Esophagus squamous epithelium (tissue), 5 donors: ENCODE measurements at places on chromosomes 6 and 20. TPM values are rescaled to one million over a fixed set of nuclear protein-coding genes. Genes with fewer than 3 reads are reported as not detected.

The TGM6 gene
- total RNA-seq: not detected

The VGLL2 gene
- total RNA-seq: not detected

The MTFR2 gene
- total RNA-seq: 4.7 TPM

The SAMD10 gene
- total RNA-seq: 5.1 TPM

The LST1 gene
- total RNA-seq: 50.4 TPM

The ADISSP gene
- total RNA-seq: 24.0 TPM

The WASF1 gene
- 20.4 TPM for total RNA-seq

DNA sequence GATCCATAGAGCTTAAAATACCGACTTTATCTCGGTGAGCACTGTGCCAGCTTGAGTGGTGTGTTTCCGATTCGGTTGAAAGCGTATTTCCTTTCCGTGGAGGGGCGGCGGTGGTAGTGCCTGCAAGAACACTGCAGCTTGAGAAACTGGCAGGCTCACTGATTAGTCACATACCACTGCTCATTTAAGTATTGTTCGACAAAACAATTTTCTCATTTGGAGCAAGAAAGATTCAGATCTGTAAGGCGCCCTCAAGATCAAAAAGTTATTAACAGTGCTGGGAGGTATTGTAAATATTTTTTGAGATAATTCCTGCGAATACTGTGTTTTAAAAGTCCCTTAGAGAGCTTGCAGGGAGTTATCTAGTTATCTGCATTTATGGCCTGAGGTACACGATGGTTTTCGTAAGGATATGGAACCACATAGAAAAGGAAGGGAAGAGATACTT is 1.3 kb downstream of the MAPK14 start:
- H3K27ac ChIP-seq: peak overlapping the region; percentile 94
- peak overlapping the region; percentile 92 for H3K4me3 ChIP-seq
- DNase-seq: peak; percentile 20

- DNase-seq: no peak
- peak overlapping the region; percentile 86 for H3K27ac ChIP-seq
- no peaks in the 10 kb centered on the region for H3K27me3 ChIP-seq
Measured at GRCh38 chr6:128491100-128491581, 29.3 kb downstream of the PTPRK start.

- no peak overlapping the region for H3K27ac ChIP-seq
- H3K27me3 ChIP-seq: no peaks in the 10 kb centered on the region
- no peak for DNase-seq
- H3K36me3 ChIP-seq: no peaks in the 10 kb centered on the region
- H3K4me1 ChIP-seq: no peaks in the 10 kb centered on the region
Measured at GRCh38 chr6:18693881-18694280, 306.7 kb downstream of the RNF144B start.

DNA sequence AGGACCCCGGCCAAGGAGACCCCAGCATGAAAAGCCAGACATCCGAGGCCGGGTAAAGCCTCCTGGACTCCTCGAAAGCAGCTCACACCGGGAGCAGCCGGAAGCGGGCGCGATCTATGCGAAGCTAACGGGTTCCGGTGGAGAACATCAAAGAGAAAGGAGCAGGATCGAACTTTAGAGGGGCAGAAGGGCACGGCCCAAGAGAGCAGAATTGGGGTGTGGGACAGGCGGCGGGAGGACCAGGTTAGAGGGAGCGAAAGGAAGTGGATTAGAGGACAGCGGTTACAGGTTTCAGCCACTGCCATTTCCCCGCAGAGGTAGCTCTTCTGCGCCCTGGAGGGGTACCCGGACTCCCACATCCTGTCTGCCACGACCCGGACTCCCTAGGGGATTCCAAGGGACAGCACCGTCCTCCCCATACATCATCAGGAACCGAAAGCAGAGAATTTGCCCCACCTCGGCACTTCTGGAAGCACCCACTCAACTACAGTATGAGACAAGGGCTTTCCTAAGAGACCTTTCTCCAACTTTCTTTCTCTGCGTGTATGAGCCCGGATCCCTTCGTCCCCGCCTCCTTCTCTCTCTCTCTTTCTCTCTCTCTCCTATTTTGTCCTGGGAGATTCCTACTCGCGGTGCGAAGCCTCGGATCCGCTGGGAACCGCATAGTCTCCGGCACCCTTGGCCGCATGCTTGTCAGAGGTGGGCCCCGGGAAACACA is 507 bp upstream of the VGLL2 start:
- H3K36me3 ChIP-seq: no peaks in the 10 kb centered on the region
- peak overlapping the region; percentile 22 for H3K4me3 ChIP-seq
- DNase-seq: no peak
- H3K27me3 ChIP-seq: peaks cover 100% of the 10 kb centered on the region
- peaks cover 22% of the 10 kb centered on the region for H3K4me1 ChIP-seq

GRCh38 chr6:13846841-13847240 is 32.5 kb upstream of the MCUR1 start:
- no peaks in the 10 kb centered on the region for H3K36me3 ChIP-seq
- H3K27me3 ChIP-seq: peaks cover 17% of the 10 kb centered on the region
- no peak for DNase-seq
- H3K4me1 ChIP-seq: no peaks in the 10 kb centered on the region
- H3K27ac ChIP-seq: no peak overlapping the region

GRCh38 chr6:56335726-56336125 is 88.3 kb upstream of the COL21A1 start:
- no peaks in the 10 kb centered on the region for H3K27me3 ChIP-seq
- H3K4me1 ChIP-seq: no peaks in the 10 kb centered on the region
- no peaks in the 10 kb centered on the region for H3K36me3 ChIP-seq
- no peak overlapping the region for H3K27ac ChIP-seq
- H3K4me3 ChIP-seq: no peak overlapping the region

DNA sequence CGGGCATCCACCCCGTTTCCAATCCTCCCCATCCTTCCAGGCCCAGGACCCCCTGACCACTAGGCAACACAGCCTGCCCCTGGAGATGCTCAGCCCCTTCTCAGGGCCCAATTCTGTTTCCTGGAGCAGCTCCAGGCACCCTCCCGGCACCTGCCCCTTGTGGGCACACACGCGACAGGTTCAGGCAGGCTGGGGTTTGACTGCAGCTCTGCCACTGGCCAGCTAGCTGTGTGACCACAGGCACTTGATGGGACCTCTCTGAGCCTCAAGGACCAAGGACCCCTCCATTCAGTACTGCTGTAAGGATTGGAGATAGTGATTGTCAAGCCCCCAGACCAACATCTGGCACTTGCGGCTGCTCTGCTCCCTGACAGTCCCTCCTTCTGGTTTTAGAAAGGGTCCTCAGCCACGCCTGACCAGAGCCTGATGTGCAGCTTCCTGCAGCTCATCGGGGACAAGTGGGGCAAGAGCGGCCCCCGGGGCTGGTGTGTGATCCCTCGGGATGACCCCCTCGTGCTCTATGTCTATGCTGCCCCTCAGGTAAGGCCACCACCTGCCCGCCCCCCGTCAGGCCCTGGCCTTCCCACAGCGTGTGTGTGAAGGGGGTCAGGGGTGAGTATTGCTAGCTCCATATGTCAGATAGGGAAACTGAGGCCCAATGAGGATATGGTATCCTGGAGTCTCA is 21.7 kb downstream of the FGD2 start:
- H3K4me3 ChIP-seq: no peak overlapping the region
- H3K27ac ChIP-seq: no peak overlapping the region
- no peaks in the 10 kb centered on the region for H3K36me3 ChIP-seq
- no peak for DNase-seq
- peaks cover 22% of the 10 kb centered on the region for H3K4me1 ChIP-seq

GRCh38 chr6:169044381-169045230 is 209.0 kb downstream of the THBS2 start:
- H3K27ac ChIP-seq: no peak overlapping the region
- no peak for DNase-seq
- H3K4me1 ChIP-seq: peaks cover 14% of the 10 kb centered on the region
- H3K4me3 ChIP-seq: no peak overlapping the region

DNA sequence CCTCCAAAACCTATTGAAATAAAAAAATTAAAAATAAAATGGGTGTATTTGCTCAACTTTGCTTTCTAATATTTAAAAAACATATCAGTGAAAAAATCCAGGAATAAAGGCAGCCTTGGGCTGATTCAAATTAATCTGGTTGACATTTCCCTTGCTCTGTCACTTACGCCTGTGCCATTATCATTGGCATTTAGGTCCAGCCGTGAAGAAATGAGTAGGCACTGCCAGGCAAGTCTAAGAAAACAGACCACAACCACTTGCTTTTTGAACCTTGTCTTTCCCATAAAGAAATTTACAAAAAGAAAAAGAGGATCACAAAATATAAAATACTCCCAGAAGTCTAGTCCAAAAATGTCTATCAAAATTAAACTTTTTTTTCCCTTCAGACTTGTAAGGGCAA is 59.2 kb upstream of the HBS1L start:
- H3K36me3 ChIP-seq: no peaks in the 10 kb centered on the region
- no peak overlapping the region for H3K27ac ChIP-seq
- no peak for DNase-seq
- H3K4me1 ChIP-seq: no peaks in the 10 kb centered on the region
- H3K4me3 ChIP-seq: no peak overlapping the region
- H3K27me3 ChIP-seq: no peaks in the 10 kb centered on the region

DNA sequence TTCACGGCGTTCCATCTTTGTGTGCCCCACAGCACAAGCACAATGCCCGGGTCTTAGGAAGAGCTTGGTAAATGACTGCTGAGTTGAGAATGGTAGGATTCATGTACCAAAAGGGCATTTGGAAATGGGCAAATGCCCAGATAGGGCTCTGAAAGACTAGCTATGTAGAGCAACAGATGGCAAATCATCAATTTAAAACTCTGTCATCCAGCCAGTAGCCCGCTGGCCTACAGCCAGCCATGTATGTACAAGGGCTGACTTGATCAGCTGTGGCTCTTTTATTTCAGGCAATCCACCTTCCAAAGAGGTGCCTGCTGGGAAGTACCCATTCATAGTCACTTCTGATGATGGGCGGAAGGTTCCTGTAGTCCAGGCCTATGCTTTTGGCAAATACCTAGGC is 35.1 kb downstream of the NT5E start:
- no peaks in the 10 kb centered on the region for H3K36me3 ChIP-seq
- no peak for DNase-seq
- H3K27ac ChIP-seq: no peak overlapping the region
- no peaks in the 10 kb centered on the region for H3K4me1 ChIP-seq
- no peaks in the 10 kb centered on the region for H3K27me3 ChIP-seq

DNA sequence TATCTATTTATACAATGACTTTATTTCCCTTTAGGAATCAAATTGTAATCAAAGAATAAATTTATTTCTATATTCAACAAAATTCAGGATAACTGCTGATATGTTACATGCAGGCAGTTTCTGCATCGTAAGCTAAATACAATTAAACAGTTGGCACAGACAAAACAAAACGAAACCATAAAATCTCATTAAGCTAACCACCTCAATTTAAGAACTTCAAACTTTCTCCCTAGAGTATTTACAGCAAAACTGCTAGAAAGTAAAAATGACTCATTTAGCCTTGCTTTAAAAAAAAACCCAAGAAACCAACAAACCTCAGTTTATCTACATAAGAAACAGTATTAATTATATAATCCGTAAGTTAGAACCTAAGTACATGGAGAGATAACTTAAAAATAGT is 17.1 kb downstream of the SSR1 start:
- no peak overlapping the region for H3K4me3 ChIP-seq
- H3K4me1 ChIP-seq: no peaks in the 10 kb centered on the region
- peaks cover 5% of the 10 kb centered on the region for H3K36me3 ChIP-seq
- no peak for DNase-seq
- no peak overlapping the region for H3K27ac ChIP-seq

GRCh38 chr6:32164295-32164694 is at the start of gene EGFL8:
Gene EGFL8 (plus strand): TSS chr6:32164595. CDS start chr6:32166166, 1,571 bp downstream.
- H3K27me3 ChIP-seq: no peaks in the 10 kb centered on the region
- no peak within 1 kb of the TSS for H3K4me3 ChIP-seq
- H3K36me3 ChIP-seq: peaks cover 99% of the 10 kb centered on the region
- H3K27ac ChIP-seq: peak within 1 kb of the TSS; percentile 50

- H3K27me3 ChIP-seq: no peaks in the 10 kb centered on the region
- H3K36me3 ChIP-seq: peaks cover 41% of the 10 kb centered on the region
- no peak overlapping the region for H3K4me3 ChIP-seq
- no peak overlapping the region for H3K27ac ChIP-seq
- no peaks in the 10 kb centered on the region for H3K4me1 ChIP-seq
- DNase-seq: no peak
Measured at GRCh38 chr6:143490775-143491174, 20.7 kb downstream of the FUCA2 start.

GRCh38 chr20:732727-733126 is 35.6 kb downstream of the SLC52A3 start:
- peaks cover 45% of the 10 kb centered on the region for H3K27me3 ChIP-seq
- H3K27ac ChIP-seq: no peak overlapping the region
- no peak overlapping the region for H3K4me3 ChIP-seq
- no peaks in the 10 kb centered on the region for H3K4me1 ChIP-seq
- no peaks in the 10 kb centered on the region for H3K36me3 ChIP-seq
